Stimulated activated CD8-positive, alpha-beta memory T cell treated with anti-CD3 and anti-CD28 coated beads, Interleukin-4, amount 100 ng/mL, for 4 hours (primary cell): ENCODE measurements at places on chromosomes 4 and X.

DNA sequence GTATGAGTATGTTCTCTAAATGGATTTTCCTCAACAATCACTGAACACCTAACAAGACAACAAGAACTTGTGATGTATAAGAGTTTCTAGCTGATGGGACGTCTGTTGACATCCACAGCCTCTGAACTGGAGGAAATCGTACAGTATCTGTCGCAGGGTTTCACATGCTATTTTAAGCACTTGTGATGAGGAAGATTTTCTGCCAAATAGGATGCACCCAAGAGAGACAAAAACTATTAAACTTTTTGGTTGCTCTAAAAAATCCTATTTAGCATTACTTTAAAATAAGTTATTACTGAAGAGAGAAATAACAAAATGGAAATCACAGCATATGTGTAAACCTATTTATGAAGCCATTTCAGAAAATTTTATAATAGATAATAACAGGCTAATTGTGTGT, 356.1 kb upstream of the SLC7A11 start:
- DNase-seq: no peak

DNA sequence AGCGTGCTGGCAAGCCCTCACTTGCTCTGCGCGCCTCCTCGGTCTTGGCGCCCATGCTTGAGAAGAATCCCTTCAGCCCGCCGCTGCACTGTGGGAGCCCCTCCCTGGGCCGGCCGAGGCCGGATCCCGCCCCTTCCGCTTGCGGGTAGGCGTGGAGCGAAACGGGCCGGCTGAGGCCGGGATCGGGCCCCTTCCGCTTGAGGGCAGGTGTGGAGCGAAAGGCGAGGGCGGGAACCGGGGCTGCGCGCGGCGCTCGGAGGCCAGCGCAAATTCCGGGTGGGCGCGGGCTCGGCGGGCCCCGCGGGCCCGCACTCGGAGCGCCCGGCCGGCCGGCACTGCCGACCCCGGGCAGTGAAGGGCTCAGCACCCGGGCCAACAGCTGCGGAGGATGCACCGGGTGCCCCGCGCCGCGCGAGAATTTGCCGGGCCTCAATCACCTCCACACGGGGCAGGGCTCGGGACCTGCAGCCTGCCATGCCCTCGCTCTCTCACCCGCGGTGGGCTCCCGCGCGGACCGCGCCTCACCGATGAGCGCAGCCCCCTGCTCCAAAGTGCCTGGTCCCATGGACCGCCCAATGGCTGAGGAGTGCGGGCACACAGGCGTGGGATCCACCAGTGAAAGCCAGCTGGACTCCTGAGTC, 58.1 kb upstream of the GBA3 start:
- no peak for DNase-seq

DNA sequence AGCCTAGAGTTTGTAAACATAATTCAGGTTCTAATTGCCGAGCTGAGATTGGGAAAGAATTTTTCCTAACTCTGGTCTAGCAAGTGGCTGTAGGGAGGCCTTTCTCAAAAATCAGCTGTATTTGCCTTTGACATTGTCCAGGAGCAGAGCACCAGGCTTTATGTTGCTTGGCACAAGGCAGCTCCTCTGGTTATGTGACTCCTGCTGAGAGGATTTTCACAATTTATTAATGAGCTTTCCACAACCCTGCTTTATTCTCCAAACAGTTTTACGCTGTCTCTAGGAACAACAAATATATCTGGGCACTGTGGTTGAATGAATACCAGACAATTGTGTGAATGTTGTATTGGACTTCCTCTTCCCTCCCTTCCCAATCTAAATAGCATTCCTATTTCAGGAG, 14.9 kb downstream of the LSM6 start:
- DNase-seq: no peak

GRCh38 chr4:28481565-28481964, 1620.9 kb downstream of the STIM2 start:
- DNase-seq: no peak

GRCh38 chr4:187283201-187283955, 559.7 kb upstream of the FAT1 start:
- DNase-seq: no peak

DNA sequence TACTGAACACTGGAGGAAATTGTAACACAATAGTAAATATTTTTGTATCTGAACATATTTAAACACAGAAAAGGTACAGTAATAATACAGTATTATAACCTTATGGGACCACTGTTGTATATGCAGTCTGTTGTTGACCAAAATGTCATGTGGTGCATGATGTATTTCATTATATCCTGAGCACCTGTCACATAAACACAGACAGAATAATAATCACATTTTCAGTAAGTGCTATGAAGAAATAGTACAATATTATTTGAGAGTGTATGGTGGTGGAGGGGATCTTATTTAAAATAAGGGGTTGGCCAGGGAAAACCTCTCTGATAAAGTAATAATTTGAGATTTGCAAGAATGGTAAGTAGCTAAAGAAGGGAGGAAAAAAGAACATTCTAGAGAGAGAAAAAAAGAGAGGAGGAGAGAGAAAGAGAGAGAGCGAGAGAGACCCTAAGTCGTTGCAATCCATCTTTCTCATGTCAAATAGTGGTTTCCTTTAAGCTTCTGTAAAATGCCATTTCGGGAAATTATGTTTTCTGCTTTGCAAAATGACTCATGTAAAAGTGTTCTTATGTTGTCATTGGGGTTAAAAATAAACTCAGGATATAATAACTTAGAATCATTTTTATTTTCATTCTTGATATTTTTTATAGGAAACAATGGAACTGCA, 19.3 kb upstream of the CLNK start:
- DNase-seq: no peak

DNA sequence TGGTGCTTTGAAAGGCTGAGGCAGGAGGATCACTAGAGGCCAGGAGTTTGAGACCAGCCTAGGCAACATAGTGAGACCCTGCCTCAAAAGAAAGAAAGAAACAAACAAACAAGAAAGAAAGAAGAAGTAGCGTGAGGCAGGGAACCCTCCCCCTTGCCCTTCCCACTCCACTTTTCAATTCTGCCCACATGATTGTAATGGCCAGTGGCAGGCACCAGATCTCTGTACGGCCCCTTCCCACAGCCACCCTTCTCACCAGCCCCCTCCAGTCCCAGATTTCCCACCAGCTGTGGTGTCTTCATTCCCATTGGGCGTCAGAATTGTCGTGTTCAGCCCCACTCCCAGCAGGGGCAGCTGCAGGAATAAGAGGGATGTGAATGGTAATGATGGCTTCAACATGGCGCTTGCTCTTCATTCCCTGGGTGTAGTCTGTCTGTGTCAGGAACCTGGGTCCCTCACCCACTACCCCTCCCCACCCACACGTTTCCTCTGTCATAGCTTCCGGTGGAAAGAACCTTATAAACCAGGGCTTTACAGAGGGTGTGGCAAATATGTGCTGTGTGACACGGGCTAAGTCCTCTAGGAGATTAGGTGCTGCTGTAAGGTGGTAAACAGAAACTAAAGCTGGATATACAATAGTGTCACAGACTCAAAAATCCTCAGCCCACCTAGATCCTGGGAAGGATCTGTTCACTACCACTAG, at the start of gene IL2RG:
TSS of gene IL2RG (minus strand) at position 437 of the 703 bp plus-strand sequence. CDS start at position 399, 38 bp downstream.
- peak; percentile 54 for DNase-seq

- DNase-seq: no peak
These were observed 10.7 kb downstream of the PPARGC1A start for GRCh38 chr4:23878912-23879732.

DNA sequence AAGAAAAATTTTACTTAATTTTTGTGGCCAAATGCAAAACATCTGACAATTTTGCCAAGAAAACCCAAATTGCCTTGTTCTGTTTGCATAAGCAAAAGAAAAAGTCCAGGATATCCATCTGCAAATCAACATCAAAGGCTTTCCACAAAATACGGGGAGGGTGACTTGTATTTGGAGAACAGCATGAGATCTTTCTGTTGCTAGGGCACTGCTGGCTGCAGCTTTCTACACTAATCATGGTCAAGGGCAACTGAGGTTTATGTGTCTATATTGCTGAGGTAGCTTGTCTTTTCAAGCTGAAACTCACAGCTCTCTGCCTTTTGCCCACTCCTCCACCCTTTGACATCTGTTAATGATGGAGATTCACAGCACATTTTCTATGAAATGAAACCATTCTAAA, 389.1 kb downstream of the NKX6-1 start:
- no peak for DNase-seq

GRCh38 chr4:2193326-2193725, 48.6 kb downstream of the HAUS3 start:
- DNase-seq: no peak

- no peak for DNase-seq
These were observed 3.5 kb upstream of the CLNK start for GRCh38 chr4:10688022-10688421.

- no peak for DNase-seq
These were observed 28.1 kb downstream of the GPAT3 start for GRCh38 chr4:83563998-83564397.

GRCh38 chr4:105709081-105709450, 482 bp downstream of the GSTCD start:
- DNase-seq: no peak

DNA sequence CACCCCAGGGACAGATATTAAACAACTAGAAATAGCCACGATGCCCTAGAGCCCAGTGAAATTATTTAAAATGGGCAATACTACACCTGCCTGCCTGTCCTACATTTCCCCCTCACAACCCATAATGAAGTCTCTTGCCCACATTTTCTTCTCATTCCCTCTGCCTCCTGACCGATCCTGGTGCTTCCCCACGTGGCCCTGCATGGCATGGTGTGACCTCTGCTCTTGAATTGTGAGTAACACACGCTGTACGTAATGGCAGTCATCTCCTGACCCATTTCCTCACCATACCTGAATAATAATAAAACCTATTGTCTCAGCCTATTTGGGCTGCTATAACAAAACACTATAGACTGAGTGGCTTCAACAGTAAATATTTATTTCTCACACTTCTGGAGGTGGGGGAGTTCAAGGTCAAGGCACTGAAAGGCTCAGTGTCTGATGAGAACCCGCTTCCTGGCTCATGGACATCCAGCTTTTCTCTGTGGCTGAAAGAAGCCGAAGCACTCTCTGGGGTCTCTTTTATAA, 77.0 kb upstream of the ENPP6 start:
- DNase-seq: no peak

DNA sequence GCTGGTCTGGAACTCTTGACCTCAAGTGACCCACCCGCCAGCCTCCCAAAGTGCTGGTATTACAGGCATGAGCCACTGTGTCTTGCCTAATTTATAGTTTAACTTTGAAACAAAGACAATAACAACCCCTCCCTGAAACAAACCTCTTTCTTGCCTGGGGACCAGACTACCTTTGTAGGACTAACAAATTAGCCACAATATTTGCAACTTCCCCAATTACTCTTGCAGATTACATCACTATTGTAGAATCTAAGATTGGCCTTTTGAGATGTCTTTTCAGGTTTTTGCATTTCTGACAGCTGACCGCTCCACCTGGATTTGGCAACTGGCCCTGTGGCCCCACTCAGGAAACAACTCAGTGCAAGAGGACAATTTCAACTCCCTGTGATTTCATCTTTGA, 84.8 kb downstream of the AKAP4 start:
- DNase-seq: no peak
